ENCODE measurements at places on chromosomes 1 and 21. TPM values are rescaled to one million over a fixed set of nuclear protein-coding genes. Genes with fewer than 3 reads are reported as not detected.
A peak's percentile ranks its signal among the peaks of the same experiment; 100 is the strongest.

DNA sequence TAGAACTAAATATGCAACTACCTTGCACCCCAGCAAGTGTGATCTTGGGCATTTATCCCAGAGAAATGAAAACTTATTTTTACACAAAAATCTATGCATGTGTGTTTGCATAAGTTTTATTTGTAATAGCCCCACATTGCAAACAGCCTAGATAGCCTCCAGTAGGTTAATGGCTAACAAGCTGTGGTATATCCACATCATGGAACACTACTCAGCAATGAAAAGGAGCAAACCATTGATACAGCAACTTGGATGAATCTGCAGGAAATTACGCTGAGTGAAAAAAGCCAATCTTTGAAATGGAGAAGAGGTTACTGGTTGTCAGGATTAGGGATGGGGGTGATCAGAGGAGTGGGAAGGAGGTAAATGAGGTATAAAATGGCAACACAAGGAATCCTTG, 67.8 kb downstream of the HHAT start:
- DNase-seq = no peak

Gene TSTD1
- 37.6 TPM for total RNA-seq

DNA sequence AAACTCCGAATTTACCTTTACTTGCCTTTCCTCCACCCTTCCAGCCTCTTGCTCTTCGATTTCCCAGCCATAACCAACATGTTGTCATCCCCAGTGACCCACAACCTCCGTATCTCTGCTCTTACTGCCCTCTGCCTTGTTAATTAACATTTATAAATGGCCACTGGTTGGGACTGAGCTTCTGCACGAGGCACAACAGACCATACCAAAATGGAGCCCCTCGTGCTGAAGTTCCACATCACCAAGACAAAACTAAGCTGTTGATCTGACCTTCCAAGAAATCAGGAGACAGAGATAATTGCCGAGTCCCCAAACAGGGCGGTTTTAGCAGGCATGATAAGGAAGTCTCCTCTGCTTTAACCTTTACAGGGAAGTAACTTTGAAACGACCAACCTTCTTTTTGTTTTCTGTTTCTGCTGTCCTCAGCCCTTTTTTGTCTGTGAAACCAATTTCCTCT, 71.9 kb downstream of the NMNAT2 start:
- no peak for DNase-seq

Gene RAB13
- total RNA-seq = 27.7 TPM

Gene HAPLN2
- total RNA-seq = not detected

GRCh38 chr21:38839328-38840286, 33.9 kb downstream of the ETS2 start:
- peak; percentile 97 for DNase-seq

DNA sequence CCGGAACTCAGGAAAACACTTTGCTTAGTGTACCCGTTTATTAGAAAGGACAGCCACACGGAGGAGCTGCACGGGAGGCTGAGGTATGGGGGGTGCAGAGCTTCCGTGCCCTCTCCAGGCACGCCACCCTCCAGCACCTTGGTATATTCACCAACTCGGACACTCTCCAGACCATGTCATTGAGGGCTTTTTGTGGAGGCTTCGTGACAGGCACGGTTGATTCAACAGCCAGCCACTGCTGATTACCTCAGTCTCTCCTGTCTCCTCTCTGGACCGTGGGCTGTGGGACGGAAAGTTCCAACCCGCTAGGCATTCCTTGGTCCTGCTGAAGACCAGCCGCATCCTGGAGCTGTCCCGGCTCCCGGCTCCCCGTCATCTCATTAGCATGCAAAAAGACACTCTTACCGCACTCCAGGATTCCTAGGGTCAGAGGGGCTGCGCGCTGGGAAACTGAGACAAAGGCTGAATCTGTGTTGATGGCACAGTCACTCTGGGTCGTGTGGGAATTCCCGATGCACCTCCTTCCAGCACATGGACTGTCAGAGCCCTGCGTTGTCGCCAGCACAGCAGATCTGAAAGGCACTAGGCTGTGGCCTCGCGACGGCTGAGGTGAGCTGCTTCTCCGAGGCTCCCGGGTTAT, 65.6 kb downstream of the PRKCZ start:
- DNase-seq = no peak

GRCh38 chr21:26513212-26513611, 59.9 kb downstream of the CYYR1 start:
- DNase-seq = peak; percentile 72

GRCh38 chr1:87120779-87121178, 206.3 kb downstream of the HS2ST1 start:
- no peak for DNase-seq

Gene TSPAN1
- total RNA-seq = 116 TPM

GRCh38 chr1:150346316-150346715, 17.6 kb upstream of the RPRD2 start:
- no peak for DNase-seq

GRCh38 chr1:31122101-31122735, 56.7 kb upstream of the PUM1 start:
- DNase-seq = no peak

Gene A3GALT2
- not detected for total RNA-seq

- peak; percentile 96 for DNase-seq
Measured at GRCh38 chr1:58883037-58883887, 99.4 kb upstream of the JUN start.

DNA sequence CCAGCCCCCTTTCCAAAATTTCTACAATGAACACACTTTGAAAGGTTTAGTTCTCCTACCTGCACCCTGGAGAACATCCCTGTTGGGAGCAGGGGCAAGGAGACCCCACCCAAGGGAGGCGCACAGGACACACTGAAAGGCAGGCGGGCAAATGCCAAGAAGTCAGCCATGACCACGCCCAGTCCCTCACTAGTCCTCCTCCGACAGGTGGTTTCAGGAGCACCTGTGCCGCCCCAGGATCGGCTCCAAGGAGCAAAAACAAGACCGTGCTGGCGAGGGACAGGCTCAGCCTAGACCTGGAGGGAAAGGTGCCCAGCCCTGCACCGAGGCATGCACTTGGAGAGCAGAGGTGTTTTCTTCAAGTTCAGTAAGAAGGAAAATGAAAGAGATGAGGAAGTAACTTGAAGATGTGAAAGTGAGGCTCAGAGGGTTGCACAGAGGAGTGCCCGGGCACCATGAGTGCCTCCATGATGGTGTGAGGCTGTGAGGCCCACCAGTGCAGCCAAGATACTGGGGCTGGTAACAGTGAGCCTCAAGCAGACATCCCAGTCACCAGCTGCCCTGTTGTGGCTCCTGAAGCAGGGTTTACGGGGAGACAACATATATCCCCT, 19.6 kb upstream of the NADK start:
- DNase-seq = no peak

- DNase-seq = no peak
Measured at GRCh38 chr1:184649451-184649888, 105.2 kb downstream of the EDEM3 start.

DNA sequence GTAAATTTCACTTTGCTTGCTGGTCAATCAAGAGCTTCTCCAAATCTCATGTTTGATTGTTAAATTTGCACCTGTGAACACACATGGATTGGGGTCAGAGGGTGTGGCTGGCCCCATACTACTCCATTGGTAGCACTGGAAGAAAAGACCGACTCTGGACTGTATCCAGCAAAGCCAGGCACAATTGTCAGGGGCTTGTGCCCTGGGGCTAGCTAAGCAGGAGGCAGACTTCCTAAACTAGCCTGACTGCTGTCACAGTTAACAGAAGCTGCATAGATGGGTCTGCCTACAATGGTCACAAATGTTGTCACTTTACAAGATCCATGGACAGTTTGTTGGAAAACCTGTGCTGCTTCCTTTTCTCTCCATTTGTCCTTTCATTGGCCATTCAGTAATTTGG, 421.0 kb downstream of the DSCAM start:
- no peak for DNase-seq

All from mammary epithelial cell (primary cell).